Cortex of kidney (tissue), 1 donor: ENCODE measurements at places on chromosomes 4 and X.

- no peak for DNase-seq
Observed at GRCh38 chrX:13654116-13654515, 1.2 kb downstream of the TCEANC start.

- no peak for DNase-seq
Observed at GRCh38 chr4:169677150-169677748, 56.9 kb downstream of the CLCN3 start.

DNA sequence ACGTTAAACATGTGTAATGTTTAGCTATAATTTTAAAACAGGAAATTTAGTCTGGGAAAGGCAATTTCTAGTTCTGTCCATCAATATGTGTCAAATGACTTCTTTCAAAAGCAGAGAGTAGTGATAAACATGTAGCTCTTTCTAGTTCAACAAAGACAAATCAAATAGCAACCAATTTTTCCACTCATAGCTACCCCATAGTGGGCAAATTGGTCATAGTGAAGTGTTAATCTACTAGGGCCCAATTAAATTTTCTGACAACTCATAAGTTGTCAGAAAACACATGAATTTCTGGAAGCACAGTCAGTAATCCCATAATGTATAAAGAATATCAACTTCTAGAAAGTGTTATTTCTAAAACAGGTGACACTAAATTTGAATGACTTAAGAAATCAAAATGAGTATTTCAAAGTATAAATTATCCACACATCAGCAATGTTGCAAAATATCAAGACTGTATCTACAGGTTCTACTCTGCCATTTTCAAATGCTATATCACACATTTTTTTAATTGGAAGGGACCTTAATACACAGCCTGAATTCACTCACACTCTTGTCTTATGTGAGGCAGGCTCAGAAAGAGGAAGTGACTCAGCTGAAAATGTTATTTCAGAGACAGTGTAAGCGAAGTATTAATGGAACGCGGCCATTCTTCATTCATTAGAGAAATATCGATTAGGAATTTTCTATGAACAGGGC lies 7.7 kb downstream of the OCIAD2 start:
- no peak for DNase-seq

DNA sequence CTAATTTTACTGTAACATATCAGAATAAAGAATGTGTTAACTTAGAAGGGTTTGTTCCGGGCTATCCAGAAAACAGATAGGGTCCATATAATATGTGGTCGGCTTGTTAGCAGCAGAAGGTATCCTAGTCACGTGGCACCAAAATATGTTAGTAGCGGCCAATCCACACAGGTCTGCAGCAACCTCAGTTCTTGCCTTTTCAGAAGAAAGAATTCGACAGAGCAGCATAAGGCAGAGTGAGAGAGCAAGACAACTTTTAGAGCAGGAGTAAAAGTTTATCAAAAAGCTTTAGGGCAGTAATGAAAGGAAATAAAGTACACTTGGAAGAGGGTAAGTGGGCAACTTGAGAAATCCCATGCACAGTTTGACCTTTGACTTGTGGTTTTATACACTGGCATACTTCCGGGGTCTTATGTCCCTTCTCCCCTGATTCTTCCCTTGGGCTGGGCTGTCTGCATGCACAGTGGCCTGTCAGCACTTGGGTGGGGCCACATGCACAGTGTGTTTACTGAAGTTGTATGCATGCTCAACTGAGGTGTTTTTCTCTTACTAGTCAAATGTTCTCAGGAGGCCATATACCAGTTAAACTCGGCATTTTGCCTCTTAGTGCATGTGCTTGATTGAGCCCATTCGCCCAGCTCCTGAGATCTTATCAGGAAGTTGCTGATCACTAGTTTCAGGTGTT lies 37.0 kb upstream of the ABCG2 start:
- no peak for DNase-seq

GRCh38 chrX:23435108-23435507 lies 100.5 kb downstream of the PTCHD1 start:
- no peak for DNase-seq

DNA sequence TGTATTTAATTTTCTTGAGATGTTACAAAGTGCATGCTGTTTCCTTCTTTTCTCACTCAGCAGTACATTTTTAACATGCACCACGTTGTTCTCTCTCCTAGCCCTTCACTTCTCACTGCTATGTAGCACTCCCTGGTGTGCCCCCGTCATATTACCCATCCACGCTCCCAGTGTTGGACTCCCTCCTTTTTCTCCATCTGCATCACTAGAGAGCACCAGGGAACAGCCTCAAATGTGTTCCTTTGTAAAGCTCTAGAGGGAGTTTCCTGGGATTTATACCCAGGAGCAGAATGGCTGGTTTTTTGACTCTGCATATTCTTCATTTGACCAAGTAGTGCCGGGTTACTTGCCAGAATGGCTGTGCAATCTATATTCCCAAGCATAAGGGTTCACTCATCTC lies 240.3 kb upstream of the ANXA3 start:
- no peak for DNase-seq

DNA sequence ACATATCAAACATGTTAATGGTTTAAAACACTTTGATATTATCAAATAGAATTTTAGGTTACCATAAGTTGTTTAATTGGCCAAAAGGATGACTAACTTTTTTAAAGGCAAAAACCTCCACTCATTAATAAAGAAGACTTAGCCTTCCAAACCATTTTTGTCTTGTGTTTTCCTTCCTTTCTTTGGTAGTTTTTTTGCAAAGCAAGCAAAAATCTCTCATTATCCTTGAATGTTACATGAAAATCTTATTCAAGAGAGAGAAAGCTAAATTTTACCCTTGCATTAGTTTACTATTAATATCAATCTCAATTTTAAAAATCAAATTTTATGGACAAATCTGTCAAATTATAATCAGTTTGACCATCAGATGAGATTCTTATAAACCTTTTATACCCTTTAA lies 419.5 kb downstream of the SPIN4 start:
- DNase-seq: no peak

GRCh38 chr4:2832309-2832980 lies 11.2 kb upstream of the ADD1 start:
- no peak for DNase-seq

- no peak for DNase-seq
Observed at GRCh38 chrX:120690941-120691340, 61.1 kb upstream of the C1GALT1C1 start.

DNA sequence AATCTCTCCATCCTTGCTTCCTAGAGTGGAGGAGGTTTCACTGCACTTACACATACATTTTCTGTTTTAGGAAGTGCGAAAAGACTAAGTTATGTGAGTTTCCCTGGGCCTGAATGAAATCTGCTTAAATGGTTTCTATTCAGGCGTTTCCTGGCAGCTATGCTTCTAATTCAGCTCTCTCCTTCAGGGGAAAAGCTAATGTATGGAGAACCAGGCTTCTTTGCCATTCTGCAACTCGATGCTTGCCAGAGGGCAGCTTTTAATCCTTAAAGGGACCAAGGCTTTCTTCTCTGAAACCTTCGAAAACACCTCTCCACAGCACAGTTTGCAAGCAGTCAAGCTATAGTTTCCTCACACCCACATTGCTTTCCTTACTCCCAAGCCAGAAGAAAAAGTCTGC lies 89.5 kb upstream of the ARX start:
- no peak for DNase-seq

DNA sequence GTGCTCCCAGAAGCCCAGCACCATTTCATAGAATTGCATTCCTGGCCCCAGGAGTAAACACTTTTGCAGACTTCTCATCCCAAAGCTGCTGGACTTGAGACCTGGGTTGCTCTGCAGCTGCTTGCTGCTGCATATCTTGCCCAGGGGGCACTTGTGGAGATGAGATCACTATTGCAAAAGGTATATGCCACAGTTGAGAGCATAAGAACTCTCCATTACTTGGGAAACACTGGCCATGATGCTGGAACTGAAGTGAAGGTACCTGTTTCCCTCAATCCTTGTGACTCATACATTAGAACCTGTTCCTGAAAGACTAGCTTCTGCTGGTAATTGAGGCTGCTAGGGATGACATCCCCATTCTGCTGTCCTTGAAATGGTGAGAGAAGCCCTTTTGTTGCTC lies 43.1 kb upstream of the WDR1 start:
- DNase-seq: no peak

DNA sequence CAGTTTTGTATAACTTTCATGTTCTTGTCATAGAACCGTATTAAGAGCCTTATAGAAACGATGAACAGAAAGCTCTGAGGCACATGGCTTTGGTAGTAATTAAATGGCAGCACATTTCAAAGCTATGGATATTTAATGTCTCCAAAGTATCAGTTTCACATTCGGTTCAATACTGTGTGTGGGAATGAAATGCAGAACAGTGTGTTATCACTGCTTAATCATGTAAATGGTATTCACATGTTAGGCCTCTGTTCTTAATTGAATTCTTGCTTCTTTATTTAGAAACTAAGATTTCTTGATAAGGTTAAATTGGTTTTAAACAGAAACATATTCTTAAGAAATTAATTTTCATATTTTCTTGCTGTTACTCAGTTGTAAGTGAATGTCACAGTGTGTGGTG lies 701.0 kb upstream of the PITX2 start:
- no peak for DNase-seq

DNA sequence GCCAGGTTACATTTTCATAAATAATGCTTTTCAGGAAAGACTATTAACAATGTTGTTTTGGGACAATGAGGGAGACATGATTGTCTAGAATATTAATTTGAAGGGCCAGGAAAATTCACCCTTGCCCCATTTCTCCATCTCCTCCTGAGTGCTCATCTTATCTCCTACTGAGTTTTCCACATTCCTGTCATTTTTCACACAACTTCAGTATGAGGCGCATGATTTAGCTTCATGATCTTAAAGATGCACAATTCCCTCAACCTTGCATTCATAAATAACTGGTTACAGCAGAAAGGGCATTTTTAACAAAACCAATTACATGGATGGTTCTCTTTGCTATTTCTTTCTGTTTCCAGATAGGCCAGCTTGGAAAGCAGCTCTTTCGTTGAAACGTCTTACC lies 1699.2 kb upstream of the IGFBP7 start:
- DNase-seq: no peak

- no peak for DNase-seq
Observed at GRCh38 chr4:185849664-185850550, 37.9 kb upstream of the SORBS2 start.

DNA sequence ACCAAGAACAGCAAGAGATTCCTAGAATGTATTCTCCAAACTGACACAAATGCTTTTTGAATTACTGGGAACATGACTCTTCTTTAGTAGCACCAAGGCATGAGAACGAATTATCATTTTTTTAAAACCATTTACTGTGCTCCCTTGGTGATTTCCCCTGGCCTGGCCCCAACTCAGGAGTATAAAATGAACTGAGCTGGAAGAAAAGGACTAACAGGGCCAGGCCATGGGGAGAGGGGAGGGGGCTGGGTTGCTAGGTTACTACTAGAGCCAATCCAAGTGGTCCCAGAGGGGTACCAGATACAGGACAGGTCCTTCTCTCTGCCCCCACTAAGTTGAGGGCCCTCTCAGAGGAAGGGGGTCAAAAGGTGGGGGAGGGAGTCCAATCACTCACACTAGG lies 23.1 kb downstream of the SASH3 start:
- DNase-seq: no peak

DNA sequence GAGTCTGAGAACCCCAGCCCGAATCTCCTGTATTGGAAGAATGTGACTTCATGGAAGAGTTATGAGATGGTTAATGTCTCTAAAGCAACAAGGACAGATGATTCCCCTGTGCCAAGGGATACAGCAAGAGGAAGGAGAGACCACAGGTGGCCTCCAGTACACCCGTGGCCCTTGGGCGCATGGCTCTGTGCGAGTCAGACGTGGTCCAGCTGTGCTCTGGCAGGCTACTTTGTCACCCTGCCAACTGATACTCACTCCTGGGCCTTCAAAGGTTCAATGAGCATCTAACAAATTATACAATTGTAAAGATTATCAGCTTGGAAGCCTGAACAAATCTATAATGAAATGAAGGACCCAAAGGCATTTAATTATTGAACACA lies 71.7 kb downstream of the NYX start:
- DNase-seq: no peak

- no peak for DNase-seq
Observed at GRCh38 chrX:22325096-22325495, 52.4 kb downstream of the CBLL2 start.

DNA sequence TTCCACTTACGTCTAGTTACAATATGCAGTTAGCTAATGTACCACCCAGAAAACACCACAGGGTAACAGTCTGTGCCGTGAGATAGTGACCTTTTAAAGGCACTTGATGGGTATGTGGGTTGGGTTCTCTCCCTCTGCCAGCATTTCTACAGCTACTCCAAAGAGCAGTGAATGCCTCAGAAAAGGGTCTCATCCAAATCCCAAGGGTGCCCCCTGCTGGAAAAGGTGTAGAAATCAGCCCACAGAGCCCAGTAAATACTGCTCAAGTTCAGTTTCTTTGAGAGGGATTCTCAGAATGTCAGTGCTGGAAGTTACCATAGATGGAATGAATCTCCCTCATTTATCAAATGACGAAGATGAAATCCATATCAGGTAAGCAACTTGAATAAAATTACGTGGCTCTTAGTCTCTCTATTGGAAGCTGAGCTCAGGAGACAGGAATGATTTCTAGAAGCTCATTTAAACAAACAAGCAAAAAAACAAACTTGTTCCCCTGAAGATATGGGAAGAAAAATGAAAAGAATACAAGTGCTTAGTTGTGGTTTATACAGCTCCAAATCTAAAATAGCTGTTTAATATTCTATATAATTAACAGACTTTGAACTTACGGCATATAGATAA lies 9.5 kb downstream of the RNF175 start:
- DNase-seq: no peak
